NCI-H2227 treated with DMSO at 0.1 percent for 48 hours (cell line): ENCODE measurements at places on chromosomes 7 and 10.

DNA sequence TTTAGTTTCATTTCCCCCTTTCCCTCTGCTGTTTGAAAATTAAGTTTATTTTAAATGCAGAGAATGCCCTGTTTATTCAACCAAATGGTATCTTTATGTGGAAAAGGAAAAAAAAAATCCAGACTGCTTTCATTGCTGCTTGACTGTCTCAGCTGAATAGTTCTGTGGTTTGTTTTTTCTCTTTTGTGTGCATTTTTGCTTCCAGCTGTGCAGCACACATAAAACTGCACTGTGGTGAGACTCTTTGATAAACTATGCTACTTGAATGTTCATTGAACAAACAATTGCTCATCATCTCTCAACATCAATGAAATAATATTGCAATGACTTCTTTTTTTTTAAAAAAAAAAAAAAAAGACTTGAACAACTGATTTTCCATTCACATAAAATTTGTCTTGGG lies 78.6 kb upstream of the GLI3 start:
- no peak for DNase-seq

- DNase-seq: no peak
These were observed 11.0 kb upstream of the PDCD4 start for GRCh38 chr10:110860576-110861241.

GRCh38 chr10:85927952-85928665 lies 438.5 kb downstream of the GRID1 start:
- DNase-seq: no peak

GRCh38 chr7:16840094-16840493 lies 35.3 kb upstream of the AGR2 start:
- no peak for DNase-seq

GRCh38 chr10:106401161-106401560 lies 763.3 kb downstream of the SORCS1 start:
- DNase-seq: no peak

DNA sequence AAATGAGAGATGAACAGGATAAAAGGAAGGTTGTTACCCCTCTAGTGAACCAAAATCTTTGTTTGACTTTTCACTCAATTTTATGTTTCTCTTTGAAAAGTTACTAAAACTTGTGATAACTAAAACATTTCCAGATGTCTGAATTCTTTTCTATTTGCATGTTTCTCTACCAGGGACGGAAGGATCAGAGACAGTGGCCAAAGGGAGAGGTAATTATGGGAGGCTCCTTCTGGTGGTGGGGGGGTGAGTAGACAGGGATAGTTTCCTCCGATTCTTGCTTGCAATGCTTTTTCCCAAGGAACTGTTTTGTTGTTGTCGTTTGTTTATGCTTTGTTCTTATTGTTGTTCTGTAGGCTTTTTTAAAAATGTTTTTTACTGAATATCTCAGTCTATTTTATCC lies 374.8 kb downstream of the INHBA start:
- DNase-seq: no peak

DNA sequence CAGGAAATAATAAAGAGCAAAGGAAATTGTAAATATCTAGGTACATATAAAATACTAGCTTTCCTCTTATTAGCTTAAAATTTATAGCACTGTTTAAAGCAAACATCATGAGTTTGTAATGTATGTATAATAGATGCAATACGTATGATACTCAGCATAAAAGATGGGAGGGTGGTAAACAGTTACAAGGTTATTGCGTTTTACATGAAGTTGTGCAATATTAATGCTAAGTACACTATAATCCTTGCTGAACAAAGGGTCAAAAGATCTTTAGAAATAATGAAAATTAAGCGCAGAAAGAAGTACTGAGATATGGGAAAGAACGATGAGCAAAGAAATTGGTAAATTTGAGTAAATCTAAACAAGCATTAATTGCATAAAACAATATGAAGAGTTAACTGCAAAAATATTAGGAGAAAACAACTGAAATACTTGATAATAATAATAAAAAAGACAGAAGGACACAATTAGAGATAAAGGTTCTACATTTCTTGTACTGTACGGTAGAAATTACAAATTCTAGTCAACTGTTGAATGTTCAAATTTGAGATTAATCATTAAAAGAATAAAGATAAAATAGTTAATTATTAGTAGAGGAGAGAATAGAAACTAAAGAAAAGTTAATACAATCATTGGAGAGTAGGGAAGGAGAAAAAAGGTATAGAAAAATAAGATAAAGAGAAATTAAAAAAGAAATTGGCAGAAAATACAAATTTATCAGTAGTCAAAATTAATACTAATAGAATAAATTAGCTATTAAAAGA lies 17.9 kb downstream of the C10orf67 start:
- no peak for DNase-seq

DNA sequence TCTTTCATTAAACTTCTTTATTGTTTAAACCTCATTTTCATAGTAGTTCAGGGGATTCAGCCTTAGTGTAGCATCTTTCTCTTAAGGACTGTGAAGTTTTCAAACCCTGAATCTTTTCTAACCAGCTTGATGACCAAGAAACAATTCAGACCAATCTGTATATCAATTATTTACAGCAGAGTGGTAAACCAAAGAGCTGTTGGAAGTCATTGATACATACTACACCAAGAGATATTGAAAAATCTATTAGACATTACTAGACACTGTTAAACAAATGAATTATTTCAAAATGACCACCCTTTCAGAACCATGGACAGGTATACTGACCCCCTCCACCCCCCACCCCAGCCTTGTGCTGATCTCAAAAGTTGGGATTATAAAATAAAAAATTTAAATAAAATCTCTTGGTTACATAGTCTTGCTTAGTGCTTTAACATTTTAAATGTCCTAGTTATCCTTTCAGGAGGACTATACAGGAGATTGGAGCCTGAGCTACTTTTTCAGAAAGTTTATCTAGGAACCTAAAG lies 143.9 kb upstream of the LSM8 start:
- DNase-seq: no peak

- DNase-seq: no peak
These were observed 9.8 kb downstream of the CDHR1 start for GRCh38 chr10:84204122-84204521.

DNA sequence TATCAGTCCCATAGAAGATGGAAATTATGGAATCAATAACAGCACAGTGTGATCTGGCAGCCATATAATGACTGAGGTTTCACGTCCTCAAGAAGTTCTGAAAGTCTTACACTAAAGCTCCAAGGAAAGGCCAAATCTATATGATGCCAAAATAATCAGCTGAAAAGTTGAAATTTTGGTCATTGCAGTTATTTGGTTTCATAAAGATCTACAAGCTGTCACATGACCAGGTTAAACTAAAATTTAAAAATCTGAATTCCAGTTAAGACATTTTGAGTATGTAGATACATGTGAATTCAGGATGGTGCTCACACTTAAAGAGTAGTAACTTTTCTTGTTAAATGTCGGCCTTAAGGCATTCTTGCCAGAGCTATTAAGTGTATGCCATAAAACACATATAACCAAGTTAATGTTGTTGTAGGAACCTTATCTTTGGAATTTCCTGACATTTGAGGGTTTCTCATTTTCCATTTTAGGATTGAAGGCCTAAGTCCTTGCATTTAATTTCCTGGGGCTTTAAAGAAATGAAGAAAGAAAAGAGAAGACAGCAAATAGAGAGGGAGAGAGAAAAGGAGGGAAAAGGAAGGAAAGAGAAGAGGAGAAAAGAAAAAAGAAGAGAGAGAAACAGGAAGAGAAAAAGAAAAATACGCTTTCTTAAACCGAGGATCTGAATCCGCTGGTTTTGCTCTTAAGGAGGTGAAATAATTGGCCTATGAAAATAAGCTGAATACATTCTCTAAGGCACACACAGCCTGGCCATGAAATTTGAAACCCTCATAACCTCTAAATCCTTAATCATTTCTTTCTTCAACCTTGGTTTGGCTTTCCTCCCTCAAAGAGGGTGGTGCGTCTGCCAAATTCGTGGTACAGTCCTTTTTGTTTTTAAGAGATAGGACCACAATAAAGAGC lies 43.8 kb downstream of the DENND2A start:
- DNase-seq: no peak

- DNase-seq: peak; percentile 64
These were observed 73.3 kb upstream of the GSDME start for GRCh38 chr7:24830440-24831050.

- DNase-seq: no peak
These were observed 276.2 kb downstream of the USP6NL start for GRCh38 chr10:11335167-11335652.
